T-helper 2 cell (primary cell): ENCODE measurements at places on chromosomes 6 and 20.

- no peak for DNase-seq
Measured at GRCh38 chr6:5909721-5910120, 97.0 kb downstream of the NRN1 start.

DNA sequence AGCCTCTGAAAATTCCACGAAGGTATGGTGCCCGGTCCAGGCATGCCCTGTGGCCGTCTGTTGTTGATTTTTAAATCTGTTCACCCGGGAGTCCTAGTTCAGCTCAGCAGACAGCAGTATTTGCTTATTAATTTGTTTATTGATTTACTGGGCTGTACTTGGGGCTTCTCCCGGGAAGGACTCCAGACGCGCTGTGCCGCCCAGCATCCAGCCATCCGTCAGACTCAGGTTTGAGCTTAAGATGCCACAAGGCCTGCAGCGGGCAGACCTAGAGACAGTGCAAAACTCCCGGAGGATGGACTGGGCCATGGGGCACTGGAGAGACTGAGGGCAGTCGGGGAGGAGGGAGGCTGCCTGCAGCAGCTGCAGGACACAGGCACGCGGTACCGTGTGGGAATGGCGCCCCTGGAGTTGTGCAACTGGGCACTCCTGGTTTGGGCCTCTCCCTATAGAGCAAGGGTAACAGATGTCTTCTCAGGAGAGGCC, 17.3 kb upstream of the CCDC167 start:
- DNase-seq = no peak

- no peak for DNase-seq
Measured at GRCh38 chr6:125919618-125920017, 37.0 kb upstream of the HINT3 start.

GRCh38 chr20:14879020-14879697, 541.7 kb upstream of the FLRT3 start:
- DNase-seq = no peak

- no peak for DNase-seq
Measured at GRCh38 chr6:8085053-8085511, 17.3 kb downstream of the EEF1E1 start.

- no peak for DNase-seq
Measured at GRCh38 chr20:34560141-34560523, 1.6 kb downstream of the MAP1LC3A start.

DNA sequence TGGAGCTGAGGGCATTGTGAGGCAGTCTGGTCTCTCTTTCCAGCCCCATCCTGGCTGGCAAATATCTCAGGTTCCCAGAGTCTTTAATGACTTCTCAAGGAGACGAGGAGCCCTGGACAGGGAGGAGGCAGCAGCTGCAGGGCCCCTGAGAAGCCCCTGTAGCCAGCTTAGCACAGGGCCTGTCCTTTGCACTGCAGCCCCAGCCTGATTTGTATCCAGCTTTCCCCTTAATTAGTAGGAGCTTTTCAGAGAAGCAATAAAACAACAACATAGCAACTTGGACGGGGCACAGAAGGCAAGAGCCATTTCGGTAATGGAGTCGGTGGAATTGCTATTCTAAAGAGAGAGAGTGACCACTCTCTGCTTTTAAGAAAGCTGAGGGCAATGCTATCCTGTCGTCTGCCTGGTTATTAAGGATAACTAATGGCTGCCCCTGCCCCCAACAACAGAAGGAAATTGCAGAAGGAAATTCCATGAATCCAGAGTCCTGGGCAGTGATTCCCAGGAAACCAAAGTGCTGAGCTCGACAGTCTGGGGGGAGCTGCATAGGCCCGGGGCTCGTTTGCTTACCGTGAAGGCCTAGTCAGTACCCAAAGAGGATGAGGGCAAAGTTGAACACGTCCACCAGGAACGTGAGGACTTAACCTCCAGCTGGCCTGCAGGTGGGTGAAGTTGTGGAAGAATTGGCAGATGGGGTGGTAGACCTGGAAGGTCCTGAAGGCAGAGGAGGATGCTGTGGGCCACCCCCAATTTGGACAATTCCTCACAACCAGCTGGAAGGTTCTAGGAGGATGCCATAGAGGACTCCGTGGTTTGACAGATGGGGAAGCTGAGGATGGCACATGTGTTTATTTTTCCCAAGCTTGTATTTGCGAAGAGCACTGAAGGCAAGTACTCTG, 50.3 kb downstream of the NPEPL1 start:
- DNase-seq = no peak

- DNase-seq = no peak
Measured at GRCh38 chr20:49210757-49211110, 8.5 kb upstream of the DDX27 start.

GRCh38 chr6:133289733-133290306, 48.7 kb downstream of the EYA4 start:
- no peak for DNase-seq

GRCh38 chr6:46453216-46453615, 38.0 kb downstream of the RCAN2 start:
- no peak for DNase-seq

DNA sequence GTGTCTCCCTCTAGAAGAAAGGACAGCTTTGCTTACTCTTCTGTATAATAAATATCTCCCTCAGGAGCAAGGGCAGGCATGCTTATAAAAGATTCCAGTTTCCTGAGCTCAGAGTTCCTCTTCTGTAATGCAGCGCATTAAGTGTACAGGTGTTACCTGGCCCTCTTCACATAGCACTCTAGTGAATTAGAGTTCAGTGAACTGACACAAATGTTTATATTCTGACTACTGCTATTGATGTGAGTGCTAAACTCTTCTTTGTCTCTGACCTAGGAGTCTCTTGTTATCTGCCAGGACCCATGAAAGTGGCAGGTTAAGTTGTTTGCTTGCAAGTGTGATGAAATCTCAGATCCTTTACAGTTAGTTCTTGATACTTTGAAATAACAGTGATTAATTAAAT, 33.5 kb downstream of the CYB5R4 start:
- no peak for DNase-seq

GRCh38 chr6:151811081-151811480, 3.6 kb downstream of the ESR1 start:
- no peak for DNase-seq

DNA sequence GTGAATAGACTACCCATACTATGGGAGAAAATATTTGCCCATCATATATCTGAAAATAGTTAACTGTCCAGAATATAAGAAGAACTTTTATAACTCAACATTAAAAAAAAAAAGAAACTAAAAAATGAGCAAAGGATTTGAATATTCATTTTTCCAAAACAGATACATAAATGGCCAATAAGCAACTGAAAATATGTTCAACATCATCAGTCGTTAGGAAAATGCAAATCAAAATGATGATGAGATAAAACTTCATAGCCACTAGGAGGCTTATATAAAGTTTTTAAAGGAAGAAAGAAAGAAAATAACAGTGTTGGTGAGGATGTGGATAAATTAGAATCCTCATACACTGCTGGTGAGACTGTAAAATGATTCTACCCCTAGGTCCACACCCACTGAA, 32.6 kb upstream of the HMGN3 start:
- no peak for DNase-seq

GRCh38 chr6:140669321-140669720, 1294.9 kb upstream of the CITED2 start:
- no peak for DNase-seq

- DNase-seq = no peak
Measured at GRCh38 chr6:15953152-15953880, 175.6 kb upstream of the MYLIP start.

DNA sequence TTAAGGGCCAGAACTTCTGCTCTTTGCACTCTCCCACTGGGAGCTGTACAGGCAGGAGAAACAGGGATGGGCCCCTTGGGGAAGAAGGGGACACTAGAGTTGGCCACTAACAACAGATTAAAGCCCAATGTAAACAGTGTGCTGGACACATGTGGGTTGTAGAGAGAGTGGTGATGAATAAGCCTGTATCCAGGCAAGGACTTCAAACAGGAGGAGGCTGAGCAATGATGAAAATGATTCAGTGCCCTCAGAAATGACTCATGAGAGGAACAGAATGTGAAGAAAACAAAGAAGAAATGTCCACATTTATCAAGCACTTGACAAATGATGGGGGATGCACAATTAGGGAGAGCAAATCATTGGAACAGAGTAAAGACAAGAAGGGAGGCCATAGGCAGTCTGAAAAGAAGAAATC, 242.3 kb downstream of the TBX18 start:
- DNase-seq = no peak
